ENCODE measurements at places on chromosomes 6 and 20.

- ATAC-seq: no peak
Observed at GRCh38 chr6:39256294-39256940, 27.1 kb upstream of the KCNK5 start.

DNA sequence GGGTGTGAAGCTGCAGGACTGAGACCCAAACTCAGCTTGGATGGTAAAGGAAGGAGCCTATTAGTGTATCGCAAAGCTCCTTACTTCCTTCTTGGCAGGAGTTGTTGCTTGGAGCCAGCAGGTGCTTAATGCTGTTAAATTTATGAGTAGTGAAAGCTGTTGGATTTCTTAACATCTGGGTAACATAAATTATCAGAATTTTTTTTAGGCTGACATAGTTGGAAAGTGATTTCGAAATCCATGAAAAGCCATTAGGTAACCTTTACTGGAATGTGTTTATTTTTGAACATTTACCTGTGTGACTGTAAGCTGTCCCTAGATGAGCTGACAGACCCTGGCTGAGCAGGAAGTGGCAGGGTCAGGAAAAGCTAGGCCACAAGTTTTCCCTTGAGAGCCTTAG lies 470.4 kb upstream of the SLC35B3 start:
- ATAC-seq: no peak

GRCh38 chr20:38999965-39000910 lies 38.1 kb downstream of the DHX35 start:
- ATAC-seq: no peak

- no peak for ATAC-seq
Observed at GRCh38 chr6:64504503-64504902, 868.9 kb downstream of the PHF3 start.

- ATAC-seq: no peak
Observed at GRCh38 chr6:164378330-164378729, 931.1 kb downstream of the C6orf118 start.

DNA sequence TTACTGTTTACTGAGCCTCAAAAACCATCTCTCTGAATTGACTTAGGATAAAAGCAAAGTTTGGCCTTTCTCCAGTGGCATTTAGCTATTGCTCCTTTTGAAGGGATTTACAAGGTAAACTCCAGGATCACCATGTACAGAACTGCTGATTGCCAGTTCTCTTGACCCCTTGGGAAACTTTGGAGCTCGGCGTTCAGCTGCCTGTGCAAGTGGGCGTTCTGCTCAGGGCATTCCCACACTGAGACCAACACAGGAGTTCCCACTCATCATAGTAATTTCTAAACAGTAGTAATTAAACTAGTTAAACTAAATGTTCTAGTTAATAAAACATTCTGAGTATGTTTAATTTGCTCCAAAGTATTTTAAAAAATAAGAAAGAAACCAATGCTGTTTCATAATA lies 14.9 kb downstream of the KCNQ5 start:
- no peak for ATAC-seq

DNA sequence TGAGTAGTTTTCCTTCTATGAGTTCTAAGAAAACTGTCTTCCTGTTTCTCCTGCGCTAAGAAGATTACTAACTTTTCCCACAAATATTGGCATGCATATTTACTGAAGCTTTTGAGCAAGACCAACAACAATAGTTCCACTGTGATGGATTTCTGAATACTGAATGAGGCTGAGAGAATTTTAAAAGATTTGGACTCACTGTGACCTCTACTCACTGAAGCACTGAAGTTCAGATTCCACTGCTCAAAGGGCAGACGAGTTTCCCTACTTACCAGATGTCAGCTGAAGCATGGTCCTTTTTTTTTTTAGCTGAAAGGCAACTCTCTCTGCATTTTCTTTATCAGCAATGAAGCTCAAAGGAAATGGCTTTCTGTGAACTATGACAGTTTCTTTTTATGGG lies 718.5 kb downstream of the RFPL4B start:
- ATAC-seq: peak; percentile 75

DNA sequence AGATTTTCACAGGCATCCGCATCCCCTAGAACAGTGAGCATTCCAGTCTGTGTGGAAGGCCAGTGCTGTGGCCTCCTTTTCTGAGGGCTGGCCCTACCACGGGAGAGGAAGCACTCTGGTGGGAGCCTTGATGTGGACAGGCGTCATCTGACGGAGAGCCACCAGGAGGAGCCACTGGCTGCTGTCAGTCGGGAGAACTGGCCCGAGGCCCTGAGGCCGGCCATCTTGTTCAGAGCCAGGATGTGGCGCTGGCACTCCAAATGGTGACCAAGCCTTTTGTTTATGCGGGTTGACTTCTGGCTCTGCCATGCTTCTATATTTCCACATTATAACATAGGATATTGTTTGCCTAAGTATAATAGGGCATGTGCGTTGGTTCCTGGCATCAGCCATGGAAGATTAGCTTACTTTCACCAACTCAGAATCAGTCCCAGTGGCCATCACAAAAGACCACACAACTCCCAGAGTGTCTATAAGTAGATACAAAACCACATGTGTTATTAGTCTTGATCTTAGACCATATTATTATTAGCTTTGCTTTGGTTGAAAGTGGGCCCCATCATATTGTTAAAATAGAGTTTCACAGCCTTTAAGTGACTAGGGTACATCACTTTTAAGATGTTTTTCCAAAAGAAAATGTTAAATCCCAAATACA lies 273.9 kb upstream of the TAB2 start:
- ATAC-seq: peak; percentile 83

- no peak for ATAC-seq
Observed at GRCh38 chr6:33740794-33741193, 5.9 kb downstream of the IP6K3 start.

DNA sequence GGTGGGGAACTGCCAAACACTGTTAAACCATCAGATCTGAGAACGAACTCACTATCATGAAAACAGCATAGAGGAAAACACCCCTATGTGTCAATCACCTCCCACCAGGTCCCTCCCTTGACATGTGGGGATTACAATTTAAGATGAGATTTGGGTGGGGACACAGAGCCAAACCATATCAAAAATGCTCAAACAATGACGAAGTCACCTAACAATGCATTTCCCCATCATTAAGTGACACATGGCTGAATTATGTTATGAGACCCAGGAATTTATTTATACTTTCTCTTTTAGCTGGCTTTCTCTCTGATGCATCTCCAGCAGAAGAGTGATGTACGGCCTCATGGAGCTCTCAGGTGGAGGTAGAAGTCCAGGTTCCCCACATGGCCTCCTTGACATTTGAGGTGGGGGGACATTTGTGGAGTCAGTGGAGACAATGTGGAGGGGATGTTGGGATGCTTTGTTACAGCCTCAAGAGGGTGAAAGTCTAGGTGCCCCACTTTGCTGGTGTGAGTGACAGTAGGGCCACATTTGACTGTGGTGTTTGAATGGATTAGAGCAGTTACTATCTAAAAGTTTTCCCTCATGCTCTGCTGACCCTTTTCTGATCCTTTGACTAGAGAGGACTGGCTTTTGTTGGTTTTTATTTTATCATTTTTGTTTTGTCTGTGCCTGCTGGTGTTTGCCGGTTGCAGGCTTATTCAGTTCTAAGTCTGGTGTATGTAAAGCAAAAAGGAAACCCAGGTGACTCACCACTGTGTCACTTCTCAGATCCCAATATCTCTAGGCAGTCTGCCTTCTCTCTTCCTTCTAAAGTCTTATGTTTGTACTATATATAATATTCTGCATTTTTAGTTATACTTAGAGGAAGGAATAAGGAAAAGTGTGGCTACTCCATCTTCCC lies 18.5 kb upstream of the DCBLD1 start:
- peak; percentile 94 for ATAC-seq

DNA sequence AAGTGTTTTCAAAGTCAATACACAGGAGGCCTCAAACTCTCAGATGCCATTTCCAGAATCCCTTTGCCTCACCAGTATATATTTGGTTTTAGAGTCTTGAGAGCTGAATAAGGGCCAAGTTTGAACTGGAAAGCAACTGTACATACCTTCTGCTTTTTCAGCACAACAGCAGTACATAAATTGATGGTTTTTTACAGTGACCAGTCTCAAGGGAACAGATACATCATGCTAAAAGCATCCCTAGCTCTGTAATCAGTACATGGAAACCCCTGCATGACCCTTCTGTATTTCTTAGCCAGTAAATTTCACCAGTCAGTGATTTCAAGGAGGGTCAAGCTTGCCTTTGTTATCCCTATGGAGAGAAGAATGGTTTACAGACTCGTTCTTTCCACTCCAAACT lies 40.6 kb upstream of the ECHDC1 start:
- ATAC-seq: no peak

DNA sequence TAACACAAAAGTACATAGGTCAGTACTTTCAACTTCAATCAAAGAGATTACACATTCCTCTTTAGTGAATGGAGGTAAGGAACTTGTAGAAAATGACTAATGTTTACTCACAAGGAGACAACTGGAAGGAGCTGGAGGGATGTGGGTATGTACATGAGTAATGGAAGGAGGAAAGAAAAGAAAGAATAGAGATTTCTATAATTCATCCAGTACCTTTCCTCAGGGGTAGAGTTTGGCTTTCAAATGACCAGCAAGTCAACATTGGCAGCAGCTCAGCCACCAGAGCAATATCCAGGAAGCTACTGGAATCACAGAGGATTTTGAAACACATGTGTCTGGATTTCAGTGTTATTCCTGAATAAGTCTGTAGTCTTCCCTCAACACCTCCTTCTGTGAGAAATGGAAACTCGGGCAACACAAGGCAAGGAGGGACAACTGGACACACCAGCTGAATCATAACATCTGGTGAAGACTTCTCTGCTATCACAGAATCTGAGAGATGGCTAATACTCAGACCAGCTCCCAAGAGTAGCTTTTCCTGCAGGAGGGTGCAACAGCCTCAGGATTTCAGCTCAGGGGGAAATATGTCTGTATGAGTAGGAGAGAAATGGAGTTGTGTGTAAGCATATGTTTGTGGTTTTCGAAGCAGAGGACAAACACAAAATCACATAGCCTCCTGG lies 98.8 kb downstream of the HAO1 start:
- peak; percentile 74 for ATAC-seq

GRCh38 chr6:138087593-138088325 lies 19.5 kb downstream of the PERP start:
- no peak for ATAC-seq

- peak; percentile 55 for ATAC-seq
Observed at GRCh38 chr20:62980970-62981369, 25.8 kb downstream of the BHLHE23 start.

GRCh38 chr6:108497883-108498282 lies 62.8 kb upstream of the FOXO3 start:
- ATAC-seq: peak; percentile 86

- ATAC-seq: no peak
Observed at GRCh38 chr6:167513778-167514177, 188.9 kb downstream of the TTLL2 start.

GRCh38 chr6:56244089-56244488 lies 3.3 kb downstream of the COL21A1 start:
- ATAC-seq: no peak

- ATAC-seq: no peak
Observed at GRCh38 chr6:116450185-116450710, 10.9 kb upstream of the CALHM6 start.

DNA sequence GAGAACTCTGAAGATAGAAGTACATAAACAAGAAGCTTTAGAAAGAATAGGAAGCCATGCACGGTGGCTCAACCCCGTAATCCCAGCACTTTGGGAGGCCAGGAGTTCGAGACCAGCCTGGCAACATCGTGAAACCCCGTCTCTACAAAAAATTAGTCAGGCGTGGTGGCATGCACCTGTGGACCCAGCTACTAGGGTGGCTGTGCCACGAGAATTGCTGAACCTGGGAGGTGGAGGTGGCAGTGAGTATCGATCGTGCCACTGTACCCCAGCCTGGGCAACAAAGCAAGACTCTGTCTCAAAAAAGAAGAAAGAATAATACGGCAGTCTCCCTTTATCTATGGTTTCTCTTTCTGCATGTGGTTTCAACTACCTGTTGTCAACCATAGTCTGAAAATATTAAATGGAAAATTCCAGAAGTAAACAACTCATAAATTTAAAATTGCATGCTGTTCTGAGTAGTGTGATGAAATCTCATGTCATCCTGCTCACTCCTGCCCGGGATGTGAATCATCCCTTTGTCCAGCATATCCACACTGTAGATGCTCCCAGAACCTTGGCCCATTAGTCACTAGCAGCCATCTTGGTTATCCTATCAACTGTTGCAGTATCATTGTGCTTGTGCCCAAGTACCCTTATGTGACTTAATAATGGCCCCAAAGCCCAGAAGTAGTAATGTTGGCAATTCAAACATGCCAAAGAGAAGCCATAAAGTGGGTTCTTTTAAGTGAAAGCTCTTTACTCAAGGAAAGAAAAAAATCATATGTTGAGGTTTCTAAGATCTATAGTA lies 22.1 kb downstream of the DEK start:
- ATAC-seq: peak; percentile 78

- peak; percentile 57 for ATAC-seq
Observed at GRCh38 chr6:75065523-75065922, 140.3 kb downstream of the COL12A1 start.
